ENCODE measurements at places on chromosomes 3 and 15.
A peak's percentile ranks its signal among the peaks of the same experiment; 100 is the strongest.

DNA sequence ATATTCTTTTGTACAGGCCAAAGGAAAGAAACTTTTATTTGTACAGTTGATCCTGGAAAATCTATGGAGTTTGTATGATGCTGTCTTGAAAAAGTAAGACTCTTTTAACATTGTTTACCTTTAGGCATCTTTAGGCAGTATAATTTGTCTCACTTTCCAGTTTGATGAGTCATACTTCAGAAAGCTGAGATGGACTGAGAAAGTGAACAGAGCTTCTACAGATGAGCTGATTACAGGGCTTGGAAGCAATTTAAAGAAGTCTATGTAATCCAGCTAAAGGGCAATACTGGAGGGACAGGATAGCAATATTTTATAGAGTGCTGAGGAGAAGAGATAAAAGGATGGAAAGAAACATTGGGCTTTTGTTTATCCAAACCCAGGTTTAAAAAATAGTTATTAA, 123.5 kb upstream of the GOLGA6L4 start:
- no peak for DNase-seq

- DNase-seq = no peak
Observed at GRCh38 chr3:188407158-188407880, 253.4 kb downstream of the LPP start.

GRCh38 chr3:104873331-104873730, 493.4 kb upstream of the ALCAM start:
- no peak for DNase-seq

DNA sequence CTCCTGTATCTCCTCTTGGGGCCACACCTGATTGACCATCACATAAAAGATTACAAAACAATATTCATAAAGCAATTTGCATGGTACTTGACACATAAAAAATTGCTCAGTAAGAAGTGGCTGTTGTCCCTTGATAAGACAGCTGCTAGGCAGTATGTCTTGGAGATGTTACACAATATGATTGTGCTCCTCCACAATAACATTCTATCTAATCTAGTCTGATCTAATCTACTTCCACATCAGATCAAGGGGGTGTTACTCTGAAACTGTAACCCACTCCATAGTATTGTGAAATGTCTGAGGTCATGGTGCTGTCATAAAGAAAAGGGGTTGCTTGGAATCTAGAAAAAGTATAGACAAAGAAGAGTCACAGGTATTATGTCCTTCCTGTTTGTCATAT, 23.4 kb upstream of the AQP9 start:
- DNase-seq = no peak

DNA sequence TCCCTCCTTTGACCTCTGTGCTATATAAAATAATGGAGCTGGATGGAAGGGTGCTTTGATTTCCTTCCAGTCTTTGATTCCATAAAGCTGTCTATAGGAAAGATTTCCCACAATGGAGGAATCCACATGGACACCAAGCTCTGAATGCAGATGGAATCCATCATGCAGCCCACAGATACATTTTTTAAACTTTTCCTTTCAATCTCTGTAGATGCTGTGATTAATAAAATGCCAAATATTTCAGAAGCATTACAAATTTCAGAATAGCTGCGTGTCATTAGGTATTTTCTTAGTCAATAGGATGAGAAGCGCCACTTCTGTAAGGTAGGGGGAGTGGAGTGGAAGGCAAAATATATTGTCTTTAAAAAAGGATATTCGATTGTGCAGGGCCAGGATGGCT, 489.0 kb downstream of the NTRK3 start:
- DNase-seq = no peak

GRCh38 chr15:66251790-66252684, 1.5 kb downstream of the MEGF11 start:
- DNase-seq = peak; percentile 82

GRCh38 chr3:33186524-33187367, 31.9 kb downstream of the SUSD5 start:
- DNase-seq = no peak

DNA sequence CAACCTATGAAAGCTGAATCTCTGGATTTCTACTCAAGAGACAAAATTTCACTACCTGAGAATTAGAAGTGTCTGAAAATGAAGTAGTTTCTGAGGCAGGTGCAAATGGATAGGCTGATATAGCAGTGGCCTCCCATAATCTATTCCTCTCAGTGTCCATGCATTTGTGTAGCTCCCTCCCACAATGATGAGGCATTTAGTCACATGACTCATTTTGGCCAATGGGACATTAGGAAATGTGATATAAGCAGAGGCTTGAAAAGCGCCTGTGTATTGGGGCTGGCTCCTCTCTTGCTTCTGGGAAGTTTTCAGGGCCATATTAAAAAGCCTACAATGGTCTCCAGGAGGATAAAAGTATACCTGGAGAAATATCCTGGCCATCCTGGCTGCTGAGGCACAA, 79.7 kb upstream of the MRPL3 start:
- no peak for DNase-seq

DNA sequence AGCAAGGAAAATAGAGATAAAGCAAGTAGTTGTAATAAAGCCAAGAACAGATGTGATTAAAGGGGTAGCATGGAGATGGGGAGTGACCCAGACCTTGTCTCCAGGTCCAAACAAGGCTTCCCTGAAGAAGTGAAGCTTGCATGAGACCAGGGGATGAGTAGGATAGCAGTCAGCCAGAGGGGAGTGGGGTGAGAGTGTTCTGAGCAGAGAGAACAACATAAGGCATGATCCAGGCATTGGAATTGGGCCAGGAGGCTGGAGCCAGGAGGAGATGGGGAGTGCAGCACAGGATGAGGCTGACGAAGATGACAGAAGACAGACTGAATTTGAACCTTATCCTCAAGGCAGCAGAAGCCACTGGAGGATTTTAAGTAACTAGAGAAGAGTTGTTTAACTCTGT, 7.2 kb downstream of the TMOD2 start:
- DNase-seq = no peak

DNA sequence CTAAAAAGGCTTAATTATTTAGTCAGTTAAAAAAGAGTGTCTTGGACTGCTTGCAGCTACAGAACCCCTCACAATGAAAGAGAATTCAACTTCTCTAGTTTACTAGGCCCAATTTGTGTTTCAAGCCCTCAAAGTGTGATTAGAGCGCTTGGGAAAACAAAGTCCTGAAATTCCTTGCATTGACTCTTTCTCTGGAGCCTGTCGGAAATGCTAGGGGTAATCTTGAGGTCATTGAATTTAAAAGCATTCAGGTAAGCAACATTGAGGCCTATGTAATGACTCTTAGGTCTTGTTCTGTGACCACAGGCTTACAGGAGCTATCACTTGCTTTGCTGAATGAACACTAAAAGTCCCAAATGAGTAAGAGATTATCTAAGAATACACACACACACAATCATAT, 186.0 kb downstream of the NLGN1 start:
- no peak for DNase-seq

DNA sequence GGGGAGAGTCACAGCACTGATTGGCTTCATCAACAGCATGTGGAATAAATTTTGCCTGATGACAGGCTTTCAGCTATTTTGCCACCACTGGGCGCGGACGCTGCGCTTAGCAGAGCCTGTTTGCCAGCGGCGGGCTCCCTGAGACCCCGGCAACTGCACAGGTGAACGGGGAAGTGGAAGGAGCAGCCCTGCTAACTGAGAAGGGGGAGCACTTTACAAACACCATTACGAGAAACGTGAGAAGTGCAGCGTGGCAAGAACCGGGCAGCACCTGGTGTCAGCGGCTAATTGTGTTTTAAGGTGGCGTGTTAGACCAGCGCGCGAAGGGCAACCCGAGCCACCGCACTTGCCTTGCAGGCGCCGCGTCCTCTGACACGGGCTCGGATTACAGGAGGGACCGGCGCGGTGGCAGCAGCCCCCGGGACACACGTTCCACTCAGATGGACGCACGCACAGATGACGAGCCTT, 307.8 kb upstream of the ARRDC4 start:
- peak; percentile 75 for DNase-seq

GRCh38 chr15:27086149-27086548, 115.2 kb downstream of the GABRG3 start:
- DNase-seq = no peak

GRCh38 chr3:127524296-127524896, 66.1 kb downstream of the TPRA1 start:
- DNase-seq = no peak

- no peak for DNase-seq
Observed at GRCh38 chr3:5437296-5437782, 249.8 kb downstream of the EDEM1 start.

GRCh38 chr15:65939901-65940617, 70.8 kb downstream of the RAB11A start:
- no peak for DNase-seq

GRCh38 chr3:181554233-181554765, 157.4 kb upstream of the SOX2 start:
- DNase-seq = no peak

- DNase-seq = no peak
Observed at GRCh38 chr3:24069045-24069444, 124.0 kb downstream of the NR1D2 start.

DNA sequence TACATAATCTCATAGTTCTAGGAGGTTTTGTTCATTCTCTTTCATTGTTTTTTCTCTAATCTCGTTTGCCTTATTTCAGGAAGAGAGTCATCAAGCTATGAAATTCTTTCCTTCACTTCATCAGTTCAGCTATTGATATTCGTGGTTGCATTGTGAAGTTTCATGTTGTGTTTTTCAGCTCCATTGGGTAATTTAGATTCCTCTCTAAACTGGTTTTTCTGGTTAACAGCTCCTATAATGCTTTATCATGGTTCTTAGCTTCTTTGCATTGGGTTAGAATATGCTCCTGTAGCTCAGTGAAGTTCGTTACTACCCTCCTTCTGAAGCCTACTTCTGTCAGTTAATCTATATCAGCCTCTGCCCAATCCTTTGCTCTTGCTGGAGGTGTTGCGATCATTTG, 69.4 kb upstream of the CD96 start:
- DNase-seq = no peak

DNA sequence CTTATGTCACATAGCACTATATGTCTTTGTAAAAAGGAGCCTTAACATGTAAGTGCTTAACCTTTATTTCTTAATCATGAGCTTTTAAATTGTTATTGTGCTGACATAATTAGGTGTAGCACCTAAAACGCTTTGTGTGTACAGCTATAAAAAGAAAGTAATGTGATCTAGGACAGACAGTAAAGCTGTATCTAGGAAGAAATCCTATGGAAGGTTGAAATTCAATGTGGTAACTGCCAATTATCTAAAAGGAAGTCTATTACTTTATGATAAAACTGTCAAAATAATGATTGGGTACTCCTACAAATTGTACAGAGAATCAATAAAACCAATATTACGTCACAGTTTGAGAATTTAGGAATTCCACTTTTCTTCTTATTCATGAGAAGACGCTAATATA, 87.9 kb downstream of the CDIN1 start:
- no peak for DNase-seq

- no peak for DNase-seq
Observed at GRCh38 chr3:107670986-107671385, 148.2 kb downstream of the BBX start.

- no peak for DNase-seq
Observed at GRCh38 chr3:129961141-129961541, 13.4 kb upstream of the TRH start.

- DNase-seq = no peak
Observed at GRCh38 chr15:50513001-50513400, 33.5 kb downstream of the USP50 start.

DNA sequence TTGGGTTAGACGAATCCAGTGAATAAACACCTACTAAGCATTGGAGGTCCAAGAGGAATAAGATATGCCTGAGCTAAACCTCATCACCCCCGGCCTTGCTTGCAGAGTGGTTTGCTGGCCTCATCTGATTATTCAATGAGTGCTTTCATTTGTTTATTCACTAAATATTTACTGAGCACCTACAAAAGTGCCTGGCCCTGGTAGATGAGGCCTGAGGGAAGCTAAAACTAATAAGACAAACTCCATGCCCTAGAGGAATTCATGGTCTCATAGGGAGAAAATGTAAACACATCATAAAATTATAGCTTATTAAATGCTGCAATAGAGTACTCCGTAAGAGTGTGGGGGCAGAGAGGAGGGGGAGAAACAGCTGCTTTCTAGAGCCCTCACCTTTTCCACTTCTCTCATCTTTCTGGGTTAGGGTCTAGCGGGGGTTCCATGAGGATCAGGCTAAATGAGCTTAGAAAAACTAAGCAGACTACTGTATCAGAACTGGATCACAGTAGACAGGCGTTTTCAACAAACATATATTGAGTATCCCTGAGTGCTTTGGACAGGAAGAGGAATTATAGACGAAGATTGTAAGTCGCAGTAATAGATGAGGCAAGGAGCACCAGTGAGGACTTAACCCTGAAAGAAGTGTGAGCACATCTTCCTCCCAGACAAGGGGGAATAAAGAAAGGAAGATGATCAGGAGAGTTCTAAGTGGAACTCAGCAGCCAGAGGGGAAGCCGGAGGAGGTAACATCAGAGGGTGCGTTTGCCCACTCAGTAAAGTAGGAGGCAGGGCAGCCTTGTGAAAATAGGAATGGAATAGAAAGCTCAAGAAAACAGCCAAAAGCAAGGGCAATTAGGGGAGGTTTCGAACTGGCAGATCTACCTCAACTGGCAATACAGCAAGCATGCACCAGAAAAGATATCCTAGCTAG, 31.5 kb upstream of the LAMP3 start:
- DNase-seq = no peak

GRCh38 chr15:61038387-61038786, 190.7 kb downstream of the RORA start:
- DNase-seq = no peak

DNA sequence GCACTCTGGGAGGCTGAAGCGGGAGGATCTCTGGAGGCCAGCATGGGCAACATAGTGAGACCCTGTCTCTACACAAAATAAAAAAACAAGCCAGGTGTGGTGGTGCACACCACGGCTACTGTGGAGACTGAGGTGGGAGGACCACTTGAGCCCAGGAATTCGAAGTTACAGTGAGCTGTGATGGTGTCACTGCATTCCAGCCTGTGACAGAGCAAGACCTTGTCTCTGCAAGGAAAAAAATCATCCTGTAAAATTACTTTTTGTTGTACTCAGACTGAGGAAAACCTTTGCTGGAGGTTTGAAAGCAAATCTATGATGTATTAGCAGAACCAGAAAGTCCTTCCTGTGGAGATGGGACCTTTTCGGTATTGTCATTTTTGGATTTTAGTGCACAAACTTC, 63.3 kb downstream of the ATP1B3 start:
- DNase-seq = no peak

DNA sequence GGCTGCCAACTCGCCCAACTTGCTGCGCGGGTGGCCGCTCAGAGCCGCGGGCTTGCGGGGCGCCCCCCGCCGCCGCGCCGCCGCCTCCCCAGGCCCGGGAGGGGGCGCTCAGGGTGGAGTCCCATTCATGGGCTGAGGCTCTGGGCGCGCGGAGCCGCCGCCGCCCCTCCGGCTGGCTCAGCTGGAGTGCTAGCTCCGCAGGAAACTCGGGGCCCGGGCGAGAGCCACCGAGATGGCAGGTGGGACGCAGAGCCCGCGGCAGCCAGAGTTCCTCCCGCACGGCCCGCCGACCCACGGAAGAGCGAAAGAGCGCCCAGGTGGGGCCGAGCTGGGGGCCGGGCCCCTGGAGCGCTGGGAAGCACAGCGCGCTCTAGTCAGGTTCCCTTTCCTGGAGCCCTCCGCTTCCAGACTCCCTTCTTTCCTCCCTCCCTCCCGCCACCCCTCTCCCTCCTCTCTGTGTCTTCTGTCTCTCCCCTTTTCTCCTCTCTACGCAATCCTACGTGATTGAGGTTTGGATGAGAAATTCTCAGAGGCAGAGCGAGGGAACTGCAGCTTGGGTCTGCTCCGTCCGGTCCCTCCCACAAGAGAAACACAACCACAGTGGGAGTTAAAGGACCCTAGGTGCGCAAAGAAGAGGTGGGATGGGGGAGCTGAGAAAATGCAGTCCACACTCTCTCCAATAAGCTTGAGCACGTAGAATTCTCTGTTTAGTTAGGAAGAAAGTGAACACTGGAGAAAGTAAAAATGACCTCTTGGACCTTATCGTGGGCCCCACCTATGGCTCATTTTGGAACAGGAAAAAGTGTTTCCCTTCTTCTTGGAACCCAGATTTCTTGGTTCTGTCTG, 317.3 kb downstream of the FGF12 start:
- peak; percentile 55 for DNase-seq
